Head of caudate nucleus (tissue), 42 donors: ENCODE measurements at places on chromosomes 5 and 9.
A peak's percentile ranks its signal among the peaks of the same experiment; 100 is the strongest.

DNA sequence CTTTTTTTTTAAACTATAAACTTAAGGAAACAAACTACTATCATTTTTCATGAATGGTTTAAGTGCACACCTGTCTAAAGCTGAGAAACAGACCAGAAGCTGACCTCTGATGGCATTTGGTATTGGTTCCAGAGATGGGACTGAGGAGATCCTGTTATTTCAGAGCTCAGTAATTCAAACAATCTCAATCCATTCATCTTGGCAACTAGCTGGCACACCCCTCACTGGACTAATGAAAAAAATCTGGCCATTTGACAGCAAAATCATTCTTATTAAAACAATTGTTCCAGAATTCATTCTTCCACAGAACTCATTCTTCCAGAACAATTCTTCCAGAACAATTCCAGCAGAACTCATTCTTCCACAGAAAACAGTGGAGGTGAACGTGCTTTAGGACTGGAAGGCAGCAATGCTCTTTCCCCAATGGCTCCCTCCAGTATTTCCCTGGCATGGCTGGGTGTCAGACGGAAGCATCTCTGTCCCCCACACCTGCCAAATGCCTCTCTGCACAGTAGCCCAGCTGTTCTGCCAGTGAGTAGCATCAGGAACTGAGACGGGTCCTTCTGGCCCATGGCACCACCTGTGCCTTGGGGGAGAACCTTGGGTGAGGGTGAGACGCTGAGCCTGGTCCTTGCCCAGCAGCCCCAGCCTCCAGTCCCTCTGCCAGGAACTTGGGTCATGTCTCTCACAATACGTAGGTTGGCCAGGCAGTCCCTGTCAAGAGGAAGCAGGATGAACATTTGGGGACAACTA, 87.5 kb upstream of the EQTN start:
- DNase-seq, result no peak

GRCh38 chr5:8391911-8392310, 523.0 kb downstream of the MTRR start:
- no peak for DNase-seq

- no peak for DNase-seq
Observed at GRCh38 chr9:79664375-79664831, 92.6 kb downstream of the TLE4 start.

DNA sequence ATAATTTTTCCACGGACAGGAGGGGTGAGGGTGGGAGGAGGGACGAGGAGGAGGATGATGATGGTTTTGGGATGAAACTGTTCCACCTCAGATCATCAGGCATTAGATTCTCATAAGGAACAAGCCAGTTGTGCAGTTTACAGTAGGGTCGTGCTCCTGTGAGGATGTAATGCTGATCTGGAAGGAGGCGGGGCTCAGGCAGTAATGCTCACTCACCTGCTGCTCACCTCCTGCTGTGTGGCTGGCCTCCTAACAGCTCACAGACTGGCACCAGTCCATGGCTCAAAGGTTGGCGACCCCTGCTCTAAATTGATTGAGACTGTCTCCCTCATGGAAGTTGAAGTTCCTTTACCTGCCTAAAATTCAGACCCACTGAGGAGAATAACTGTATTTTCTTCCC, 33.2 kb downstream of the ANKRA2 start:
- no peak for DNase-seq

GRCh38 chr5:132556153-132556762, 519 bp upstream of the RAD50 start:
- DNase-seq, result no peak

- no peak for DNase-seq
Observed at GRCh38 chr9:114856215-114856941, 50.5 kb upstream of the TNFSF15 start.

DNA sequence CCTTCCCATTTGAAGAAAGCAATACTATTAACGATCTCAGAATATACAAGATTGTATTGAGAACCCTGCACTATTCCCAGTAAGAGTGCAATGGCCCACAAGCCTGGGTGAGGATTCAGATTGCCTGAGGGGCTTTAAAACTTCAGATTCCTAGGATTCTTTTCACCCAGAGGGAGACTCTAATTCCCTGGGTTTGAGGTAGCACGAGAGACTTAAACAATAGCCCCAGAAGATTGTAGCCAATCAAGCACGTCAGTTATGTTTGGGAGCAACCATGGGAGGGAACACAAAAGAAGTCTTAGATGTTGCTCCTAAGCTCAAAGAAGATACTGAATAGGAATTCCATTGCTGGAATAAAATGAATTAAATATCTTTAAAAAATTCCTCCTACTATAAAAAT, 17.9 kb downstream of the MRPS27 start:
- no peak for DNase-seq

- no peak for DNase-seq
Observed at GRCh38 chr9:115837618-115838017, 316.0 kb upstream of the PAPPA start.

- no peak for DNase-seq
Observed at GRCh38 chr9:81002242-81002641, 687.1 kb downstream of the TLE1 start.

DNA sequence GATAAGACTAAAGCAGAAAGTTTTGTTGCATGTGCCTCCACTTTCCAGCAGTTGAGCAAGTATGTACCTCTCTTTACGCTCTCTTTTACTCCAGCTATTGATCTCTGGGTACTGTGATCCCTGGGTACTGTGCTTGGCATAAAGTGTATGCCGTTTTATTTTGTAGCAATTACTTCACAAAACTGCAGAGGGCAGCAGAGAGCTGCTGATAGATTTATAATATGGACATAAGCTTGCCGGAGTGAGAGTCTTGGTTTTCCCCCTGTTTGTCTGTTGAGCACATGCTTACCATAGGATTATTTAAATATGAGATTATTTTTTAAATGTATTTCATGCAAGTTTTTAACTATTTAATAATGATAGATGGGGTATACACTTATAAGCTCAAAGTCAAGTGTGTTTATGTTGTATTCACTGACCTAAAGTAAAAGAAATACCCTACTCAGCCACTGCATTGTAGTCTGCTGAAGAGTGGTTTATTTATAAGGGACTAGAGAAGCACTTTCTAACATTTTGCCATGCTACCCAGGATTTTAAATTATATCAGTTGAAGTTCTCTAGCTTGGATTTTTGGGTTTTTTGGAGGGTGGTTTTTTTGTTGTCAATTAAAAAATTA, 13.0 kb downstream of the TTC1 start:
- peak; percentile 55 for DNase-seq

GRCh38 chr5:97559827-97560598, 377.0 kb upstream of the RIOK2 start:
- DNase-seq, result no peak

DNA sequence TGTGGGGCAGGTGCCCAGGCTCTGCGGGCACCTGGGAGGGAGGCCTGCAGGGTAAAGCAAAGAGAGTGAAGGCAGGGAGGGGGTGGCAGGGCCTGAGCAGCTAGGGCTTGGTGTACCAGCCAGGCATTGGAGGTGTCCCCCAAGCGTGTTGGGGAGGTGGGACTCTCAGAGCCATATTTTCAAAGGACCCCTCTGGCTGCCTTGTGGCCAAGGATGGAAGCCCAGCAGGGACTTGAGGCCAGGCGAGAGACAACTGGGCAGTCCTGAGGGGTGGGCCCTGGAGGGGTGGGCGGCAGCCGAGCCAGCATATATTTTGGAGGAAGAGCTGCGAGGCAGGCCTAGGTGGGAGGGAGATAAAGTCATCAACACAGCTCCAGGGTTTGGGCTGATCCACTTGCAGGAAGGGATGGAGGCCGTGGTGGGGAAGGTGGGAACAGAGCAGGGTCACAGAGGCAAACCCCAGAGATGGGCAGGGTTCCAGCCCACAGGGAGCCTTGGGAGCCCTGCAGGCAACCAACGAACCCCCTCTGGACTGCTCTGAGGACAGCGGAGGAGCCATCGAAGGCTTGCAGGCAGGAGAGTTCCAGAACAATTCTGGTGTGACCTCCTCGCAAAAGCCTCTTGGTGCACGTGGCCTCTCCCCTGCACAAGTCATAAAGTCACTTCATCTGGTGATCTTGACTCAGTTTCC, 35.7 kb downstream of the DUSP1 start:
- no peak for DNase-seq

DNA sequence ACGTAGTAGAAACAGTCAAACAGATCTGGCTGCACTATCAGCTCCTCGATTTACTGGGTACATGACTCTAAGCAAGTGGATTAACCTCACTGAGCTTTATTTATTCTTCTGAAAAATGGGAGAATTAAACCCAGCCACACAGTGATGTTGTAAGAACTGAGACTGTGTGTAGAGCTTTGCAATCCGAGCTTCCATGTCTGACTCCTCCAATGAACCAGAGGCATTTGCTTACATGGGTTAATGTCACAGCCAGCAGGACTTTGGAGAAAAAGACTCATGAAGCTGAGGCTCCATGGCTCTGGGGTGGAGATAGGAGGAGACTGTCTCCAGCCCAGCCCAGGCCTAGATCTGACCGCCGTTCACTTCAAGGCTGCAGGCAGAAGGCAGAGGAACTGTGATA, 201.3 kb downstream of the CDK5RAP2 start:
- DNase-seq, result no peak

DNA sequence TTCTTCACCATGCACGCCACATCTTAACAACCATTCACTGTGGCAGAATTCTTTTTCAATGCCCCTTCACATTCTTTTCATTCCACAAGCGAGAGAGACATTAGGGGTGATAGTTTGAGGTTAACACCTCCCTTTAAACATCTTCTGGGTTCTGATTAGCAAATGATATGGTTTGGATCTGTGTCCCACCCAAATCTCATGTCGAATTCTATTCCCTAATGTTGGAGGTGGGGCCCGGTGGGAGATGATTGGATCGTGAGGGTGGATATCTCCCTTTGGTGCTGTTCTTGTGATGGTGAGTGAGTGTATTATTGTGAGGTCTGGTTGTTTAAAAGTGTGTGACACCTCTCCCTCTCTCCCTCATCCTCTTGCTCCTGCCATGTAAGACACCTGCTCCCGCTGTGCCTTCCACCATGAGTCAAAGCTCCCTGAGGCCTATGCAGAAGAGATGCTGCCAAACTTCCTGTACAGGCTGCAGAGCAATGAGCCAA, 46.1 kb upstream of the RAI14 start:
- no peak for DNase-seq

GRCh38 chr5:10102706-10103497, 146.8 kb downstream of the ATPSCKMT start:
- DNase-seq, result no peak

DNA sequence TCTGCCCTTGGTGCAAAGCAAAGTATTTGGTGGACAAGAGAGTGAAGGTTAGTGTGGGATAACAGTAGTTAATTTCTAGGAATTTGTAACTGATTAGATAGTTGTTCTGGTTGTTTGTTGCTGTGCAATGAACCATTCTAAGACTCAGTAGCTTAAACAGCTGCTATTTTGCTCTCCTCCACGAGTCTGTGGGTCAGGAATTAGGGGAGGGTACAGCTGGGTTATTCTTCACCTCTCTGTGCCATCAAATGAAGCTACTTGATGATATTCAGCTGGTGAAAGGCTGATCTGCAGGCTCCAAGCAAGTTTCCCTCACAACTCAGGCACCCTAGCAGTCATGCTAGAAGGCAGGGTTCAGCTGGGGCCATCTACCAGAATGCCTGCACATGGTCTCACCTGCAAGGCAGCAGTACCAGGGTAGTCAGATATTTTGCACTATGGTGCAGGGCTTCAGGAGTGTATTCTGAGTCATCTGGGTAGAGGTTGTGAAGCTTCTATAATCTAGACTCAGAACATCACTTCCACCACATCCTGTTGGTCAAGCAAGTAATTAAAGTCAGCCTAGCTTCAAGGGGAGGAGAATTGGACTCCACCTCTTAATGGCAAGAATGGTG, 159.5 kb upstream of the SLC28A3 start:
- no peak for DNase-seq

DNA sequence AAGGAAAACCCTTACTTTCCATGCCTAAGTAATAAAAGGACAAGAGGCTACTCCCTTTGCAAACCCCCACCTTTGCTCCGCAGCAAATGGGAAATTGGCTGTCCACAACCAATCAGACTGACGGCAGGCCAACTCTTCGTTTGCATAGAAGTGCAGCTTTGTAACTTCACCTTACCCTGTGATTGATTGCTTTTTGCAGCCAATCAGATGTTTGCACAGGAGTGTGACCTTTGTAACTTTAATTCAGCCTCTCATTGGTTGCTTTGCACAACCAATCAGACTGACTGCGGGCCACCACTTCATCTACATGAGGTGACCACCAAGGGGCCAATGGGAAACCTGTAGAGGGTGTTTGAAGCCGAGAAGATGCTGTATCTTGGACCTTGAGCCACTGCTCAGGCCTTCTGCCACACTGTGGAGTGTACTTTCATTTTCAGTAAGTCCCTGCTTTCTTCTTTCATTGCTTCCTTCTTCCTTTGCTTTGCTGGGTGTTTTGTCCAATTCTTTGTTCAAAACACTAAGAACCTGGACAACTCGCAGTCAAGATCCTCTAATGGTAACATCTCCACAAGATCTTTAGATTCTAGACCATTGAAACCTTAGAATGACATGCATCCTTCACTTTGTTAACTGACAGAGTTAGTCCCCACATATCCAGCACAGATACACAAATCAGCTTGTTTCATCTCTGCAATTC, 51.3 kb upstream of the FREM1 start:
- no peak for DNase-seq

GRCh38 chr5:31232273-31232888, 38.9 kb downstream of the CDH6 start:
- DNase-seq, result no peak

GRCh38 chr5:158430166-158430797, 571.3 kb upstream of the CLINT1 start:
- no peak for DNase-seq

DNA sequence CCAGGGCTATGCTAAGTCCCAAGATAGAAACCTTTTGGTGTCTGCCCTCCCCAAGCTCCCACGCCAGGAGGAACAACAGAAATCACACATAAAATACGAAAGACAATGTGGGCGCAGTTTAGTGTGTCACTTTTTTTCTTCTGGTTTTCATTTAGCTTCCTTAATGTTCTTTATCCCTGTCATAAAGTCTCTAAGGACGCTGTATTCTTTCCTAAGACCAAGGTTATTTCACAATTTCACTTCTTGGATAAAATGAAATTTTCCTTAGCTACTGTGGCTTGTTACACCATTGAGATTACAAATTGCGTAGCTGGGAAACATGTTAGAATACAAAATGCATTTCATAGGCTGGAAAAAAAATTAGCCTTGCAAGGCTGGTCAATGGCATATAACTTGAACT, 85.4 kb downstream of the GLIS3 start:
- DNase-seq, result no peak

DNA sequence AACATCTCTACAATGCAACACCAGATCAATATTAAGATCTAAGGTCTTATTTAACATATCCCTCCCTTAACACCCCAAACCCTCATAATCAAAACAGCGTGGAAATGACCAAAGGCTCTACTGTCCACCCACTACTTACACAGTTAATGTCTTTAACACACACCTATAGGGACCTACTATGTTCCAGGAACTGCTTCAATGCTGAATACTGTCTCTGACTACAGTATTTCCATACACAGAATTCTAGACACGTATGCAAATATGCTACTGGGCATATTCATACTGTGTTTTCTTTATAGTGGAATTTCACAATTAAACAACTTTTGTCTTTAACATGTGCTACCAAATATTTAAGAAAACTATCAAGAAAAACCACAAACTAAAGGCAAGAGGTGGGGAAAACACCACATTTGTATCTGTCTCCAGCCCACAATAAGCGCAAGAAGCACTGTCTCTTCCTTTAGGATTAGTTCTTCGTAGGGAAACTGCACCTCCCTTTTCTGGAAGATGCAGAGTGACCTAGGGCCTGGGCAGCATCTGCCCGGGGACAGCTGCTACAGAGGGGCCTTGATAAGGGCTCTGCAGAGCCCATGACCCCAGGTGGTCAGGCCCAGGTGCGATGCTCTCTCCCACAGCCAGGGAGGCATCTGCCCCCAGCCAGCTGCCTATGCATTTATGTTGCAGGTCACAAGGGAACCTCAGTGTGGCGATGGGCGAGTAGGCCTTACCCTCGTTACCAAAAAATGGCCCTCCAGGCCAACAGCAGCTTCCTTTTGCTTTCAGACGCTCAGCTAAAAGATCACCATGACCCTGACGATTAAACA, 55.2 kb downstream of the PSMB7 start:
- DNase-seq, result no peak
